ENCODE measurements at places on chromosomes 13 and 19.

- peak; percentile 67 for DNase-seq
Observed at GRCh38 chr19:16272945-16273344, 51.7 kb upstream of the KLF2 start.

- peak; percentile 53 for DNase-seq
Observed at GRCh38 chr13:27924529-27925141, 4.8 kb downstream of the PDX1 start.

- DNase-seq = no peak
Observed at GRCh38 chr19:23771316-23771715, 12.6 kb upstream of the ZNF681 start.

GRCh38 chr19:53872762-53873161, 5.1 kb downstream of the MYADM start:
- DNase-seq = no peak

- peak; percentile 71 for DNase-seq
Observed at GRCh38 chr19:5154129-5154798, 185.4 kb downstream of the KDM4B start.

GRCh38 chr19:11375143-11375948, 880 bp downstream of the SWSAP1 start:
- DNase-seq = peak; percentile 64

- no peak for DNase-seq
Observed at GRCh38 chr13:98648686-98649085, 71.8 kb upstream of the STK24 start.

- DNase-seq = no peak
Observed at GRCh38 chr13:73293913-73294523, 235.2 kb downstream of the KLF5 start.

GRCh38 chr19:31913103-31913661, 432.2 kb upstream of the ZNF507 start:
- no peak for DNase-seq

DNA sequence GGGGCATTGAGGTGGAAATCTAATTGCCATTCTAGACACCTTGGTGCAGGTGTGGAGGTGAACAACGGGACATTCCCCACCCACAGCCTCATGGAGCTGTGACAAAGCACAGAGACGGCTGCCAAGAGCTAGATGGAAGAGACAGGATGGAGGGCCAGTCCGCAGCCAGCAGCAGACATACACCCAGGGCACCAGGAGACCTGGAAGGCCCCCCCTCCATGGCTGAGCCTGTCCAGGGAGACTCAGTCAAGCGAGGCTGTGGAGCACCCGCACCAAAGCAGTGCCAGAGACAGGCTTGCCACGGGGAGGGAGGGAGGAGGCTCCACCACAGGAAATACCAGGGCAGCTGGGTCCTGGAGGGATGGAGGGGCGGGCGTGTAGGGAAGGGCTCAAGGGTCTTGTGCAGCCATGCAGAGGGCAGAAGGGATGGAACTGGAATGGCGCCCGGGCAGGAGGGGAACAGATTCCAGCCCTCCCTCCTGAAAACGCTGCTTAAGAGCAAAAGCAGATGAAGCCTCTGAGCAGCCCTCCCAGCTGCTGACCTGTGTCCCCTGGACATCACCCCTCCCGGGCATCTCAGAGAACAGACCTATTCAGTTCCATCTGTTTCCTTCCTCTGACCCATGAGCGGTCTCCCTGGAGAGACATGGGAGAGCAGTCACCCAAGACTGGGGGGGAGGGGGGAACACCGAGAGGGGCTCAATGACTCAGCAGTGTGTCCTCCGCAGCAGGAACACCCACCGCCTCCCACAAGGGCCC, 14.4 kb downstream of the EPS15L1 start:
- no peak for DNase-seq

DNA sequence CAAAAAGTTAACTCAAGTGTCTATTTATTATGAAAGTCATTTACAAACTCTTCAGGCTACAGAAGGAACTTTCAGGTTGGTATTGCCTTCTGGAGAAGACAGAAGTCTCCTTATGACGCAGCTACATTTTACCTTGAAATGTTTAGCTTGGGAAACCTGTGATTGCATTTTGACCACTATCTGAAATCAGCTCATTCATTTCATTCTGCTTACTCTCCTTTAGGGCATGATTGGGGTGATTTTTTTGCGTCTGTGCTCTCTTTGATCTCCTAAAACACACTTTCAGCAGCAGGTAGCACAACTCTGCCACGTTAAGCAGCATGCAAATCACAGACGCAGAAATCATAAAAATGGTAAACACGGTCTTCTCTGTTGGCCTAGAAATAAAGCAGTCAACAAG, 9.6 kb downstream of the GJB6 start:
- no peak for DNase-seq

- peak; percentile 60 for DNase-seq
Observed at GRCh38 chr13:46896341-46897137, at the start of gene HTR2A. TSS of gene HTR2A (minus strand) at chr13:46897053. CDS start at chr13:46895906, 1,147 bp downstream.

- DNase-seq = no peak
Observed at GRCh38 chr13:107138486-107138885, 570.5 kb upstream of the ARGLU1 start.

GRCh38 chr13:46389457-46390451, 2.7 kb upstream of the RUBCNL start:
- no peak for DNase-seq

- no peak for DNase-seq
Observed at GRCh38 chr13:108957369-108958012, 328.1 kb downstream of the MYO16 start.

DNA sequence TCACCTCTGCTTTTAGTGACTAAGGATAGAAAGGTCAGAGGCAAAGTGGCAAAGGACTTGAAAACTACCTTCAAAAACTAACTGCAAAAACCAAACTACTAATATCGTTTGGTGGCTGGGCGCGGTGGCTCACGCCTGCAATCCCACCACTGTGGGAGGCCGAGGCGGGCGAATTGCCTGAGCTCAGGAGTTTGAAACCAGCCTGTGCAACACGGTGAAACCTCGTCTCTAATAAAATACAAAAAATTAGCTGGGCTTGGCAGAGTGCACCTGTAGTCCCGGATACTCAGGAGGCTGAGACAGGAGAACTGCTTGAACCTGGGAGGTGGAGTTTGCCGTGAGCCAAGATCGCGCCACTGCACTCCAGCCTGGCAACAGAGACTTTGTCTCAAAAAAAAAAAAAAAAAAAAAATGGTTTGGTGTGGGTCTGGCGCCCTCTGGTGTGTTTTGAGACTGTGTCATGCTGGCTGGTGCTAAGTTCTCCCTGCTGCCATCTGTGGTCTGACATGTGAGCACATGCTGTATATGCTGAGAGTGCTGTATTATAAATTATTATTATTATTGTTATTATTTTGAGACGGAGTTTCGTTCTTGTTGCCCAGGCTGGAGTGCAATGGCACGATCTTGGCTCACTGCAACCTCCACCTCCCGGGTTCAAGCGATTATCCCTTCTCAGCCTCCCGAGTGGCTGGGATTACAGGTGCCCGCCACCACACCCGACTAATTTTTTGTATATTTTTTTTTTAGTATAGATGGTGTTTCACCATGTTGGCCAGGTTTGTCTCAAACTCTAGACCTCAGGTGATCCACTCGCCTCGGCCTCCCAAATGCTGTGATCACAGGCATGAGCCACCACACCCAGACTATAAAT, 36.0 kb upstream of the RNF17 start:
- peak; percentile 68 for DNase-seq

- no peak for DNase-seq
Observed at GRCh38 chr19:39158646-39159260, 33.2 kb downstream of the PAK4 start.

GRCh38 chr19:5251096-5252065, 89.2 kb downstream of the PTPRS start:
- DNase-seq = no peak

- no peak for DNase-seq
Observed at GRCh38 chr13:95235974-95236373, 65.3 kb downstream of the ABCC4 start.

GRCh38 chr13:93226623-93227279, at the start of gene GPC6:
TSS of gene GPC6 (plus strand) at chr13:93226807.
- DNase-seq = no peak

DNA sequence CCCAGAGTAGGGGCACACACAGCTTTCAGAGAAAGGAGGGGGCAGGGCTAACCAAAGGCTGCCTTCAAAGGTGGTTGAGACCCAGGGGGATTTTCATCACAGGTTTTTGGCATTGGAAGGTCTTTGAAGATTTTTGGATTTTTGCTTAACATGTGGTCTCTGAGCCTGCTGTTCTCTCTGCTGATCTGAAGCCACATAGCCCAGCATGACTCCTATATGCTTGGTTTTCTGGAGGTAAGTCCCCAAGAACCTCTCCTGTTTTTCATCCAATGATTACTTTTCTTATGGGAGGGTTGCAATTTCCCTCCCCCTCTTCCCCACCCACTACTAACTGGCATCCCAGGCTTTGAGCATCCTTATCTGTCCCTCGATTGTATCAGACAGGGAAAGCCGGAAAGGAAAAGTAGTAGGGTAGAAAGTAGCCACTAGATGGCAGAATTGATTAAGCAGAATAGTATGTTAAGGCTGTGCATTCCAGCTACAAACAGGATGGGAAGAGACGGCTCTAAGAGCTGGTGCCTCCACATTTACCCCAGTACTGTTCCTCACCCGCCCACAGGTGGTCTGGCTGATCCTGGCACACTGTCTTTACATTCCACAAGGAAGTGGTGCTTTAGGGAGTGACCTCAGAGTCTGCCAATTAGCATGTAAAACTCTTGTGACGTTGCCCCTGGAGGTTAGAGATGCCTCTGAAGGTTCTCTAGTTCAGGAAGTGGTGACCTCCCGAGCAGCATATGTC, 218.9 kb upstream of the EDNRB start:
- peak; percentile 60 for DNase-seq

- DNase-seq = no peak
Observed at GRCh38 chr13:94609196-94609595, 7.5 kb downstream of the GPR180 start.

DNA sequence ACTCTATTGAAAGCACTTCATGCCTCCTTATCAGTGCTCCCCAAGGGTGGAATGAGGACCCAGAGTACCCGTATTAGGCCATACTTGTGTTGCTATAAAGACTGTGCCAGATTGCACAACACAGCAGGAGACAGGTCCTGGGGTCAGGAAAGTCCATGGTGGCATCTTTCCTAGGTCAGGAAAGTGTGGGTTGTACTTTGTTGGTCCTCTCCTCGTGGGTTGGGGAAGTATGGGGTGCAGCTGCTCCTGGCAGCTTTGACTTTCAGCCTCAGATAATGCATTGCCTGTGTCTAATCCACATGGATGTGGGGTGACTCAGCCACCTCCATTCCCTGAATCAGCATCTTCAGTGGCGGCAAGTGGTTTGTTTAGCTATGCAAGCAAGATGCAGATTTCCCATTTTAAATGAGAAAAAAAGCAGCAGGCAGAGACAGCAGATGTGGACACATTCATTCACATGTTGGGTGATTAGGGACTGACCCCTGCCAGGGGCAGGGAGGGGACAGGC, 8.4 kb upstream of the CYP2B6 start:
- DNase-seq = no peak

GRCh38 chr13:60629158-60629557, 232.1 kb downstream of the TDRD3 start:
- no peak for DNase-seq

GRCh38 chr19:3392480-3392879, 26.1 kb downstream of the NFIC start:
- no peak for DNase-seq
